ENCODE measurements at places on chromosomes 13 and 19. TPM values are rescaled to one million over a fixed set of nuclear protein-coding genes. Genes with fewer than 3 reads are reported as not detected.

Gene CABP5
- not detected for total RNA-seq

DNA sequence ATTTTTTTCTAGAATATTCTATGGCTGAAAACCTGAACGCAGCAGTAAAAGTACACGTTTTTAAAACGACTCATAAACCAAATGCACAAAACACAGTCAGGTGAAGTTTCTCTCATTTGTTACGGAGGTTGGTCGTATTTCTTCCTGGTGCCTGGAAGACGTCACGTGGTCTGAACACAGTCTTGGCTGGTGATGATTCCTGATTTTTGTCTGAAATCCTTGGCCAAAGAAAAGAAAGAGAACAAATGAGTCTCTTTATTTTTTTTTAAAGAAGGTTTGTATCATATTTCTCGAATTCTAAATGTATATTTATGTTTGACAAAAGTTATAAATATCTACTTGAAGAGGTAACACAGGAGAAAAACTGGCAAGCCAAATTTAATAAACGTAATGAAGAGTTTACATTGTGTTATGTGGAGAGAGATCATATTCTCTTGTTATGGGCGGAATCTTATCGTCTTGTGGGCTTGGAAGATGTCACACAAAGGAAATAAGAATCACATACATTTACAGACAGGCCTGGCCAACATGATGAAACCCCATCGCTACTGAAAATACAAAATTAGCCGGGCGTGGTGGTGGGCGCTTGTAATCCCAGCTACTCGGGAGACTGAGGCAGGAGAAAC, 10.0 kb upstream of the PNMA8A start:
- no peak for DNase-seq

GRCh38 chr19:53823380-53824120, 564 bp downstream of the NLRP12 start:
- no peak for DNase-seq

Gene ZNF350
- total RNA-seq: 12.8 TPM

GRCh38 chr13:108960006-108960405, 330.6 kb downstream of the MYO16 start:
- no peak for DNase-seq

GRCh38 chr13:51639171-51639570, 54.9 kb downstream of the WDFY2 start:
- DNase-seq: no peak

DNA sequence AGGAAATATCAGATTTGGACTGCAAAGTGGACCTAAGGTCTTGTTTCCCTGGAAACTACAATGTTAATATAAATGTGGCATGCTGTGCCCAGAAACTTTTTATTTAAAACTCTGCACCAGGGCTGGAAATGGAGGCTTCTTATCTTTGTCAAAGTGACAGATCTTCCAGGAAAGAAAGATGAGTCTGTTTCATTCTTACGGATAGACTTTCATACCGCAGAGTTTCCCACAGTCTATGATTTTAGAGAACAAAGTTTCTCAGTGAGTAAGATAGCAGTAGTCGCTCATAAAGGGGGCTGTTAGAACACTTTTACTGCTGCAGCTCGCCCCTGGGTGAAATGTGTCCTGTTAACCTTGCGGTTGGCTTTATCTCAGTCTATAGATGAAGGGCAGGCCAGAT, 6.7 kb downstream of the CLEC11A start:
- no peak for DNase-seq

DNA sequence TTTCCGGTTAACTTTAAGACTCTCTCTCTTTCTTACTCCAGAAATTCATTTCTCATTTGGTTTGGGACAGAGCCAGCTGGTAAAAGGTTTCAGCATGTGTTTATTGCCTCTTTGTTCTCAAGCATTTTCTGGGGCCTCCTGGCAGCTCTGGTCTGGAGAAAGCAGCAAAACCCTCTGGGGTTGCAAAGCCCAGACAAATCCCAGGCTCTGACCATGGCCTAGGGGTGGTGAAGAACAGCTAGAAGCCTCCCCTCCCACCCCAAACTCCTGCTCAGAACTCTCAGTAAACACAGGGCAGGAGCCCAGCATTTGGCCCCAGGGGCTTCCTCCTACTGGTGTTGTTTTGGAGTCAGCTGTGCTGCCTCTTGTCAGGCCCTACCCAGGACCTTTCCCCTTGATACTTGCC, 124.2 kb upstream of the SERP2 start:
- peak; percentile 56 for DNase-seq

Gene ZNF420
- 13.8 TPM for total RNA-seq

GRCh38 chr13:57264965-57265364, 98.0 kb downstream of the PRR20E start:
- no peak for DNase-seq

Gene PGLYRP2
- 1.6 TPM for total RNA-seq

GRCh38 chr13:32310134-32310706, 4.9 kb downstream of the ZAR1L start:
- DNase-seq: peak; percentile 22

DNA sequence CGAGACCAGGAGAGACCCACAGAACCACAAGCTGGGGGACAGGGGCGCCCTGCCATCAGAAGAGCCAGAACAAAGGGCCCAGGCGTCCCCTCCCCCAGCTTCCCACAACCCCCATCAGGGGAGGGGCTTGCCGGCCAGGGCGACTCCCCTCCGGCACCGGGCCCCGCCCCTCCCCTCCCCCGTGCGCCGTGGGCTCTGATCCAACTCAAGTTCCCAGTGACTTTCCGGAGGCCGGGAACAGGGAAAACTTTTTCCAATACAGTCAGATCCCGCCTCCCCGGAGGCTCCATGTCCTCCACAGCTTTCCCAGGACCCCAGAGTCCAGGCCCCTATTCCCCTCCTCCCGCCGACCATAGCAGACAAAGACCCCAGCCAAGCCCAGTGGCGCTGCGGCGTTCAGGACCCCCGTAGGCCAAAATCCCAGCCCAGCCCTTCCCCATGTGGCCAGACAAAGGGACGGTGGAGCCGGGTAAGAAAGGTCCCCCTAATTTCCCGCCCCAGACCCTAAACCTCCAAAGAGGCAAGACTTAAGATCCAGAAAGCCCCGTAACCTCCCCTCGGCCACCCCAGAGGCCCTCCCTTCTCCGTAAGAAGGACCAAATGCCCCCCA, 673 bp downstream of the TEAD2 start:
- peak; percentile 69 for DNase-seq

DNA sequence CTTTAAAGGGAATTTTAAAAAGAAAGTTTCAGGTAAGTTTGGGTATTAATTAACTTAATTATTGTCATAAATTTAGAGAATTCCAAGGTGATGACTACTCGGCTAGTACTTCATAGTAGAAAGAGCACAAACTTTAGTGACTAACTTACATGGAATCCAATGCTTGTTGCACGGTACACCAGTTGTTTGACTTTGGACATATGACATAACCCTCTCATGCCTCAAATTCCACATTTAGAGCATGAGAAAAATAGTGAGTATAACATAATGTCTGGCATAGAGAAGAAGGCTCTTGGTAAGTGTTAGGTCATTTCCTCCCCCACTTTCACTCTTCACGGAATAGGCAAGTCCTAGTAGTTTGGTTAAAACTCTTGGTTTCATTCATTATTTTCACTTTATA, 1249.4 kb upstream of the SLC10A2 start:
- no peak for DNase-seq

DNA sequence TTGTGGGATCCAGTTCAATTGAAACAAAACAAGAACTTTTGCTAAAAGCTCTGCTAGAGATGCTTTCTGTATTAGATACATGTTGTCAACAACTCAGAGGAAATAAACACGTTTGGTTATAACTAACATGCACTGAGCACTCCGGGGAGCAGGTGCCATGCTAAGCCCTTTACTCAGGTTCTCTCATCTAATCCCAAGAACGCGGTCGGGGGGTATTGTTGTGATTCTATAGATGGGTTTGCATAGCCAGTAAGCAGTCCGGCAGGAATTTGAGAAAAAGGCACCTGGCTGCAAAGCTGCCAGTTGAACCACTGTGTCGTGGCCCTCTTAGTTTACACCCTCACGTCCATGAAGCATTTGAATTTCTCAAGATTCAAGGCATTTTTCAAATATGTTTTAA, 24.3 kb upstream of the SPACA7 start:
- DNase-seq: no peak

GRCh38 chr13:43132911-43133310, 109.5 kb downstream of the DNAJC15 start:
- DNase-seq: no peak

- no peak for DNase-seq
These were observed 491.2 kb downstream of the COG6 start for GRCh38 chr13:40146611-40147117.

DNA sequence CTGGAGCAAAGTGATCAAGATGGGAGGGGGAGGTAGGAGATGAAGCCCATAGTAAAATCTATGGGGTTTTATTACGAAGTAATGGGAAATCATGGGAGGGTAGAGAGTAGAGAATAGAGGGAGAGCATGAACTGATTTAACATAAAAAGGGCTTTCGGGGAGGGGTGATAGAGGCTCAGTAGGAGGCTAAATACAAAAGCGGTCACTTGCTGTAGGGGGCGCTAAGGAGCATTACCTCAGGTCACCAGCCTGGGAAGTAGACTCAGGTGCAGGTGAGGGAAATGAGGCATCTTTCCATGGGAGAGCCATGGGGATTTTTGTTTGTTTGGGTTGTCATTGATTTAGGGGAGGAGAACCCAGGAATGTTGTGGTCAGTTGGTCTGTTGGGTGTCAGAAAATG, 14.1 kb downstream of the KRTDAP start:
- no peak for DNase-seq

DNA sequence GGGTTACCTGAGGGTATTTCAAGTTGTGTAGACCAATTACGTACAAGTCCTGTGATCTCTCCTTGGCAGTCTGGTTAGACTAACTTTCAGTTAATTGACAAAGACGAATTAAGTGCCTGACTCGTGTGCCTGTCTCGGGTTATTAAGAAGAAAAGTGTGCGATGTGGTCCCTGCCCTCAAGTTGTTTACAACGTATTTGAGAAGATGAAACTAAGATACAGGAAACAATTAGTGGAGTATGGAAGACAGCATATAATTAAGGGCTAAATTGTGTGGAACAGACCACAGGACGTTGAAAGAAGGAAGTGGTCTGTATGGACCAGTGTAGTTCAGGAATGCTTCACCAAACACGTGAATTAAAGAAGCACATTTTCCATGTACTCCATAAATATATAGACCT, 49.2 kb downstream of the KLF5 start:
- DNase-seq: no peak

DNA sequence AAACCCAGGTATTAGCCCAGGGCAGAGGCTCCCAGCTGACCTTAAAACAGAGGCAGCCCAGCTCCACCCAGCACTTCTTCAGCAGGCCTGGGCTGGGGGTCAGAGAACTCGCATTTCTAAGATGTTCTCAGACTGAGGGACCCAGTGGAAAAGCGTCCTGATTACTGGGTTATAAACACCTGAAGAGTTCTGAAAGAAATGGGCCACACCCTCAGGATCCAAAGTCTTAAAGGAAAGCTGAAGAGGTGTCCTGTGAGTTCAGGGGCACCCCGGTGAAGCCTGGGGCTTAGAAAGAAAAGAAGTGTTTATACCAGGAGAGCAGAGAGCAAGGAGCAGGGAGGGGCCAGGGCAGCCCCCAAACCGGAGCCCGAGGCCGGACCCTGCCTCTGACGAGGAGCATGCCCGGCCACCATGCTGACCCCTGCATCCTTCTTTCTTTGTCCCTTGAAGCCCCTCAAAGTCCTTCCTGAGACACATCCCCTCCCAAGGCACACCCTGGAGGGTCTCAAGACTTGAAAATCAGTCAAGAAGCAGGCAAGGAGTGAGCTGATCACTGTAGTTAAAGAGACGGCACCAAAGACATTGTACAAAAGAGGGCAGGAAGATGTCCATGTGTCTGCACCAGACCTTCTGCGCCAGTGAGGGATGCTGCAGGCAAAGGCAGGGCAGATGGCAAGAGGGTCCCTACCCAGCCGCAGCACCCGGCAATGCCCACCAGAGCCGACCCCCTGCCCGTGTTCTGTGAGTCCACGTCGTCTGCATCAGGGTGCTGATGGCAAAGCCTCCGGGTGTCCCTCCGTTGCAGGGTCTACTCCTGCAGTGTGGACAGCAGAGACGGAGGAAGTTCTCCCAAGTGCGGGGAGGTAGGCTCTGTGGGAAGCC, 10.6 kb upstream of the RAB20 start:
- DNase-seq: no peak

Gene PRSS57
- not detected for total RNA-seq

DNA sequence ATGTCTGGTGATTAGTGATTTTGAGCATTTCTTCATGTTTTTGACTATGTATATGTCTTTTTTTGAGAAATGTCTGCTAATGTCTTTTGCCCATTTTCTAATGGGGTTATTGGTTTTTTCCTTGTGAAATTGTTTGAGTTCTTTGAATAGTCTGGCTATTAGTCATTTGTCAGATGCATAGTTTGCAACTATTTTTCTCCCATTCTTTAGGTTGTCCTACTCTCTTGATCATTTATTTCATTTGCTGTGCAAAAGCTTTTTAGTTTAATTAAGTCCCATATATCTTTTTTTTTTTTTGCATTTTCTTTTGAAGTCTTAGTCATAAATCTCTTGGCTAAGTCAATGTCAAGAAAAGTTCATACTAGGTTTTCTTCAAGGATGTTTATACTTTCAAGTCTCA, 449.8 kb downstream of the DACH1 start:
- DNase-seq: no peak

Gene ZNF835
- total RNA-seq: 6.5 TPM

- no peak for DNase-seq
These were observed 511.8 kb upstream of the SLITRK1 start for GRCh38 chr13:84393981-84394625.

Gene RDH8
- not detected for total RNA-seq

DNA sequence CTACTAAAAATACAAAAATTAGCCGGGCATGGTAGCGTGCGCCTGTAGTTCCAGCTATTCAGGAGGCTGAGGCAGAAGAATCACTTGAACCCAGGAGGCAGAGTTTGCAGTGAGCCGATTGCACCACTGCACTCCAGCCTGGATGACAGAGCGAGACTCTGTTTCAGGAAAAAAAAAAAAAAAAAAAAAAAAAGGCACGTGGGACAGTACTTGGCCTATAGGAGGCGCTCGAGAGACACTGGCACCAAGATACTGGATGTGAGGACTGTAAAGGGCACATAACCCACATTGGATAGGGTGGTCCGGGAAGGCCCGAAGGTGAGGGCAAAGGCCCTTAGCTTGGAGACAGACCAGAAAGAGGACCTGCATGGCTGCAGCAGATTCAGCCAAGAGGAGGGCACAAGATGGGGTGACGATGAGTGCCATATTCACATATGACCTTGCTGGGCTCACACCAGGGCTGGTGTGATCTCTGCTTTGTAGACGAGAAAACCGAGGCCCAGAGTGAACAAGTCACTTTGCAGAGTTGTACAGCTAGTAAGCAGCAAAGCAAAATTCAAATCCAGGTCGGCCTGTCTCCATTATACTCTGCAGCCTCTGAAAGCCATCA, 89.4 kb downstream of the DPF1 start:
- DNase-seq: peak; percentile 16
